ENCODE measurements at places on chromosomes 4 and X.

DNA sequence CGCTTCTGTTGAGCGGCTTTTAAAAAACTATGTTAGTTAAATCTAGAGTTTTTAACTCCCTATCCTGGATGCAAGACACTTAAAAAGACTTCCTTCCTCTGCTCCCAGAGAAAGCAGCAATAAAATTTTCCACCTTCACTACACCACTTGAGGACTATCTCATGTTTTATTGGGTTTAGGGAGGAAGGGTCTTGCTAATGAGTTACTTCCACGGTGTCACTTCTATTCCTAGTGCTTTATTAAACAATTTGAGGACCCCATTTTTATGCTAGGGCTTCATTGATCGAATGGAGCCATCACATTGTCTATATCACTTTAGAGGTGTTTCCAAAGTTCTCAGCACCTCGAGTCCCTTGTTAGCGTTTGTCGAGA is 3.7 kb upstream of the STIM2 start:
- DNase-seq, result no peak

DNA sequence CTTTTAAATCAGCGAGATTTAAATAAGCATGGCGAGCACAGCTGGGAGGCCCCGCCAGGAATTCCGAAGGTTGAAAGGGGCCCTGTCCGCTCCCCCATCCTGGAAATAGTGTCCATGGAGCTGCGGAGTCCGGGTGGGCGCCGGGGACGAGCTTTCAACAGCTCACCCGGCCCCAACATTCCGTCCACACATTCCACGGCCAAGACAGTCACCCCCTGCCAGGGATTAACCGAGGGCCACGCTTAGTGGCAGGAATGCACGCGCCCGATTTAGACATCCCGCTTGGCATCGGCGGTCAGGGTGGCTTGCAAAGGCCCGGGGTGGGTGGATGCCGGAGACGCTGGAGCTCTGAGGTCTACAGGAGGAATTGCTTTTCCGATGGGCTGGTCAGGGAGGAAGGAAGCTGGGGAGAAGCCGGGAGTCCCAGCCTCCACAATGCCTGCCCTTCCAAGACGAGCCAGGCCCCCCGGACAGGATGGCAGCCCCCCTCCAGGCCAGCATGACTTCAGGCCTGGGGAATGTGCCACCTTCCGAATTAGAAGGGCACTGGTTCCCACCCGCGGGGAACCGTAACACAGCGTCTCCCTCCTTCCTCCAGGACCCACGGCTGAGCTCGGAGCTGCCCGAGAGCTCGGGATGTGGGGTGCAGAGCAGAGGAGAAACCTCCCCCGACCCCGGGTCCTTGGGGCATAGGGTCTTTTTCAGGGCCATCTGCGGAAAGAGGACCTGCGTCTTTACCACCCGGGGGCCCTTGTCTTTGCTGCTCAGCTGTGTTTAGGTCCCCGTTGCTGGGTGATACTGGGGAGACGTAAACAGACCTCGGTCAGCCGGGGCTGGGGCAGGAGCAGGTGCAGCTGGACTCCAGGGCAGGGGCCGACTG is 26.9 kb upstream of the PPP2R3B start:
- no peak for DNase-seq

GRCh38 chr4:138833974-138834373 is 181.6 kb upstream of the NOCT start:
- no peak for DNase-seq

DNA sequence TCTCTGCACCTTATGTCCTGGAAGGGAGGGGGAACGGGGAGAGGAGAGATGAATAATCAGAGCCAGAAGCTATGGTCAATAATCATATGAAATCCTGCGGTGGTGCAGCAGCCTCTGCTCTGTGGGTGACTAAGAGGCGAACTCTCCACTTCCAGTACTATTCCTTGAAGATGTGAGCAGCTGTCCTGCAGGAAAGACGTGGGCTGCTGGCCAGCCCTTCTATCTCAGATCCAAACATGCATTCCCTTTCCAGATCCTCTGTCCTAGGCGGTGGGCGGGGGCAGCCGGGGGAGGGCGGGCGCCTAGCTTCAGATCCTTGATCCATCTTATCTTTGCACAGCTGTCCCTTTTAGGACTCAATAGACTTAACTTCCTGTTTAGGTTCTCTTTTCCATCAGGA is 34.5 kb downstream of the SPINK2 start:
- no peak for DNase-seq

GRCh38 chrX:69305333-69306062 is 140.2 kb upstream of the PJA1 start:
- DNase-seq, result no peak

DNA sequence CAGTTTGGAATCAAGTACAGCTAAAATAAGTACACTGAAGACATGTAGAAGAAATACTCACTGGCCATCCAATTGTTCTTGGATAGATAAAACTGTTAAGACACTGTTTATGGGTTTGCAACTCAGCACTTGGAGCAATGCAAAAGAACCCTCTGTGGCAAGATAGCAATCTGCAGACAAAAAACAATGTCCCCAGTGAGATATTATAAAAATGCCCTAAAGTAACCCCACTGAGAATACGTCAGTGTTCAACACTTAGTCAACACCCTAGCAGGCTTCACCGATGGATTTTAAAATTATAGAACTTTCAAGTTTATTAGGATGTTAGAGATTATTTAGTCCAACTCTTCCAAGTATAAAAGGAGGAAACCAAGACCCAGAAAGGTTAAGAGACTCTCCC is 47.5 kb upstream of the NDP start:
- no peak for DNase-seq

GRCh38 chrX:489820-490219 is 103.1 kb upstream of the PPP2R3B start:
- no peak for DNase-seq

GRCh38 chr4:68176500-68176899 is 46.8 kb upstream of the TMPRSS11F start:
- DNase-seq, result no peak

DNA sequence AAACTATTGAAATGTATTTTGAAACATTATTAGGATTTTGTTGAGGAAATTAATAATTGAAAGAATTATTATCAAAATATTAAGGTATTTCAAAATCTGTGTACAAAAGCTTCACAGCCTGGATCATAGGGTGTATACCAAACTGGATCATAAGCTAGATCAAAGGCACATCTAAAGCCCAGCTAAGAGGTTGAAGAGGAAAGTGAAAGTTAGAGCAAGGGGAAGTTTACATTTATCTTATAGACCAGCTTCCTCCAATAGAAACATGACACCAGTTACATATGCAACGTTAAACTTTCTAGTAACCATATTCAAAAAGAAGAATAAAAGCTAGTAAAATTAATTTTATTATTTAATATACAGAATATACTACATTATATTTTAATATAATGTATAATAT is 227.2 kb upstream of the BMP3 start:
- DNase-seq, result no peak

GRCh38 chrX:152725409-152725808 is 8.1 kb downstream of the CSAG1 start:
- DNase-seq, result no peak

- no peak for DNase-seq
Observed at GRCh38 chr4:22877486-22878052, 184.8 kb downstream of the GBA3 start.

DNA sequence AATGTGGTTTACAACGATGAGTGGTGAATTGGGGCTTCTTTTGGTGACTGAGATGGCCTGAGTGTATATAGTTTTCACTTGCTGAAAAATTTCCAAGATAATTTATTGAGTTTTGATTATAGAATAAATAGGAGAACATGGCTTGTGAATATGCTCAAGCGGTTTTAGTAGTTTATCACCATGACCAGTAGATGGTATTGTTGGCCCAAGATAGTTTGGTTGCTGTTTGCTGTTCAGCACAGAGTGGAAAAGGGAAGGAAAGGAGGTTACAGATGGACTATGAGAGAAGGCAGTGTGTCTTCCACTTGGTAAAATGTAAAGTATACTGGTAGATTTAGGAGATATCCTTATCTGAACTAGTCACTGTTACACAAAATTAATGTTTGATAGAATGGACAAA is 55.8 kb upstream of the POU4F2 start:
- DNase-seq, result no peak

- DNase-seq, result no peak
Observed at GRCh38 chr4:38800366-38800765, 4.2 kb downstream of the TLR1 start.

- DNase-seq, result no peak
Observed at GRCh38 chr4:49000806-49001205, 14.7 kb downstream of the CWH43 start.

- no peak for DNase-seq
Observed at GRCh38 chrX:37754516-37754915, 25.3 kb upstream of the CYBB start.

GRCh38 chrX:150482537-150483206 is 85.7 kb upstream of the MTM1 start:
- no peak for DNase-seq

DNA sequence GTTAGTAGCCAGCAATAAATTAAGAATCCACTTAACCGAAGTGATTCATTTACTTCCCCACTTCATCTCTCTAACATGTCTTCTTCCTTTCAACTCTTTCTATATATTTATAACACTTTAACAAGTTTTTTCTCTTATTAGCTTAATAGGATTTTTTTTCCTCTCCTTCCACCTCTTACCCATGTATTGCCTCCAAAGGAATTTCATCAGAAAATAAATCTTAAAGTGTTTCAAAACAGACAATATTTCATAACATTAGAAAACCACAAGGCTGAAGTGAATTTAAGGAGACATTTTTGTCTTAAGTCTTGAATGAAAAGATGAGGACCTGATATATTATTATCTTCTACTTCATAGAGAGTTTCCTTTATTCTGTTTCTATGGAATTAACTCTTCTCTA is 101.5 kb downstream of the PDGFC start:
- DNase-seq, result no peak

DNA sequence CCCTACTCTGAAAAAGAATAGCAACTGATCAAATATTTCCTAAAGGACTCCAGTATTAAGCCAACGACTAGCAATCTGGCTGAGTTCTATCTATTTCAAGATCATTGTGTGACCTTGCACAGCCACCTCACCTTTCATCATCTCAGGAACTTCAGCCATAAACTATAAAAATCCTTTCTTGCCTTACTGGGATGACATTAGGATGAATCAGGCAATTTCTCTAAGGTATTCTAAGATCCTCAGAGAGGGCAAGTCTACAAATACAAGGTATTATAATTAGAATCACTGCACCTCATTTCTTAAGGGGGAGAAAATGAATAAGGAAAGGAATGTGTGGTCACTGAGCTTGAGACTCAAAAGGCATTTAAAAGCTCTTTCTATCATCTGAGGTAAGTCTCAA is 152.6 kb downstream of the GRIA3 start:
- DNase-seq, result no peak

- DNase-seq, result no peak
Observed at GRCh38 chr4:159455675-159456237, 352.9 kb downstream of the RAPGEF2 start.

DNA sequence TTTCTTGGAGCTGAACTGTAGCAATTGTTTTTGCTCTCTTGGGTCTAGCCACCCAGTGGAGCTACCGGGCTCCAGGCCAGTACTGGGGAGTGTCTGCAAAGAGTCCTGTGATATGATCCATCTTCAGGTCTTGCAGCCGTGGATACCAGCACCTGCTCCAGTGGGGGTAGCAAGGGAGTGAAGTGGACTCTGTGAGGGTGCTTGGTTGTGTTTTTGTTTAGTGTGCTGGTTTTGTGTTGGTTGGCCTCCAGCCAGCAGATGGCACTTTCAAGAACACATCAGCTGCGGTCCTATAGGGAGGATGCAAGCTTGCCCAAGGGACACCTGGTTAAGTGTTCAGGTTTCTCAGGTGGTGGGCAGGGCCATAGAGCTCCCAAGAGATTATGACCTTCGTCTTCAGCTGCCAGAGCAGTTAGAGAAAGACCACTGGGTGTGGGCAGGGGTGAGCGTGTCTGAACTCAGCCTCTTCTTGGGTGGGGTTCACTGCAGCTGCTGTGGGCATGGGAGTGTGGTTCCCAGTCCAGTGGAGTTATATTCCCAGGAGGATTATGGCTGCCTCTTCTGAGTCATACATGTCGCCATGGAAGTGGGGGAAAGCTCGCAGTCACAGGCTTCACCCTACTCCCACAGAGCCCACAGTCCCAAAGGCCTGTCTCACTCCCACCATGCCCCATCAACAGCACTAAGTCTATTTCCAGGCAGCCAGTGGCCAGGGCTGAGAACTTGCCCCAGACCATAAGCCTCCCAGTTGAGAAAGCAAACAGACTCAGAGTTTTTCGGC is 811.6 kb downstream of the GLUD2 start:
- no peak for DNase-seq

- DNase-seq, result no peak
Observed at GRCh38 chr4:38049545-38050170, 89.5 kb downstream of the PTTG2 start.

DNA sequence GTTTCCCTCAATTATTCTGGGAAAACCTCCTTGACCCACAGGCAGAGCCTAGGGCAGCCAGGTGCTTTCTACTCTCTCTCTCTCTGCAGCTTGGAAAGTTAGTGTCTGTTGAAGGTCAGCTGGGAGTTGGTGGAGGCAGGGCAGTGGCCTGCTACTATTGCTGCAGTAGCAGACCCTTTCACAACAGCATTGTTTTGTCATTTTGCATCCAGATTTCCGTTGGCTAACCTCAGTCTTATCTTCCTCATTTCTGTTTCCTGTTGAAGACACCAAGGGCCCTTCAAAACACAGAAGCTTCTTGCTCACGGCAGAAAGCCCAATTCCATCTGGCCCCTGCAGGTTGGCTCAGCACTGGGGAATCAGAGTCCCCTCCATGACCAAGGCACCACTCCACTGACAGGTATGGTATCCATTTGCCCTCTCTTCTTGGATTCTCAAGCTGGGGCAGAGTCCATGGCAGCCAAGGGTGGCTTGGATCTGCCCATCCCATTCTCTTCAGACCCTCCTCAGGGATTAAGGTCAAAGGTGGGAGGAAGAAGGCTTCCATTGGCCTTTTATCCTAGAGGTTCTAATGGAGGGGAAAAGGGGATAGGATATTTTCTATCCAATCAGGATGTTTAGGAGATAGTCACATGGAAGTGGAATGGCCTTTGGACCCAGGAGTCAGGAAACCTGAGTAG is 24.6 kb downstream of the VSIG4 start:
- DNase-seq, result no peak

All from activated gamma-delta T cell treated with Interleukin-2 at 50 U/mL for 16 hours (primary cell).